Activated T-helper 17 cell treated with anti-CD3 and anti-CD28 coated beads, Interleukin-2, amount 50 U/mL, for 72 hours (primary cell): ENCODE measurements at places on chromosomes 16 and 17.

- ATAC-seq, result no peak
These were observed 51.2 kb upstream of the MTMR4 start for GRCh38 chr17:58565389-58566311.

DNA sequence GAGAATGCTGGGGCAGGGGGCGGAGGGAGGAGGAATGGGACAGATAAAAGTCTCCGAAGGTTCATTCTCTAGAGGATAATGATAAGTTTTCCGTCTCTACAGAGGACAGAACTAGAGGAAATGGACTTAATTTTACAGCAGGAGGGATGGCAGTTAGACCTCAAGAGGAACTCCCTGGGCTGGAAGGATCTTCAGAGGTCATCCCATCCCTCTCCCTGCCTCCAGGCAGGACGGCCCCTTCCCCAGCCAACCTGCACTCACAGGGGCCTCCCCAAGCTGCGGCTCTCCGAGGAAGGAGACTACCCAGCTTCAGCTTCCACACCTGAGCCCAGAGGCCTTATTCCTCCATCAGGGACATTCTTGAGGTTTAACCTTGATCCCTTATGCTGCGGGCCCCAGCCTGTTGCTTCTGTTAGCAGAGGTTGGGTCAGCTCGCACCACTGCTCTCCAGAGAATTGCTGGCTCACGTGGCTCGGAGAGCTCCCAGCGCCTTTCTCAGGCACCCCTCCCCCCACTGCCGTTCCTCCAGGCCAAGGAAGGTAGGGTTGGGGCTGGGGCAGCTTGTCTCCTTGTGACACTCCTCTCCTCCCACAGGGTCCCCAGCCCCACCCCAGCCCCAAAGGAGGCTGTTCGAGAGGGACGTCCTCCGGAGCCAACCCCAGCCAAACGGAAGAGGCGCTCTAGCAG, 8.5 kb downstream of the ELOB start:
- no peak for ATAC-seq

GRCh38 chr17:48429638-48430586, at the start of gene SKAP1:
Gene SKAP1, minus strand, starts transcription at chr17:48430214.
- peak; percentile 75 for ATAC-seq

- no peak for ATAC-seq
These were observed 53.1 kb upstream of the CCL1 start for GRCh38 chr17:34416116-34416515.

DNA sequence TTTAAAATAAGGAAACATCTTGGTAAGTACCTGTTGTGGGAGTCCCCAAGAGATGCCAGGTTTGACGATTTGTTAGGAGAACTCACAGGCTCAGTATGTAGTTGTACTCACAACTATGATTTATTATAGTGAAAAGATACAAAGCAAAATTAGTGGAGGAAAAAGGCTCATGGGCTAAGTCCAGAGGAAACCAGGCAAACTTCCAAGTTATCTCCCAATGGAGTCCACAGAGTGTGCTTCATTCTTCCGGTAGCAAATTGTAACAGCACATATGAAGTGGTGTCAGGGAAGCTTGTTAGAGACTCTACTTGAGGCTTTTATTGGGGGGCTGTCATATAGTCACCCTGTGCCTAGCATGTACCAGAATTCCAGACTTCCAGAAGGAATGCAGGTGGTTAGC, 2.3 kb downstream of the DDX19A start:
- no peak for ATAC-seq

GRCh38 chr17:65023791-65024190, 32.7 kb downstream of the GNA13 start:
- no peak for ATAC-seq

GRCh38 chr17:60597297-60597696, 2.7 kb upstream of the PPM1D start:
- ATAC-seq, result no peak

DNA sequence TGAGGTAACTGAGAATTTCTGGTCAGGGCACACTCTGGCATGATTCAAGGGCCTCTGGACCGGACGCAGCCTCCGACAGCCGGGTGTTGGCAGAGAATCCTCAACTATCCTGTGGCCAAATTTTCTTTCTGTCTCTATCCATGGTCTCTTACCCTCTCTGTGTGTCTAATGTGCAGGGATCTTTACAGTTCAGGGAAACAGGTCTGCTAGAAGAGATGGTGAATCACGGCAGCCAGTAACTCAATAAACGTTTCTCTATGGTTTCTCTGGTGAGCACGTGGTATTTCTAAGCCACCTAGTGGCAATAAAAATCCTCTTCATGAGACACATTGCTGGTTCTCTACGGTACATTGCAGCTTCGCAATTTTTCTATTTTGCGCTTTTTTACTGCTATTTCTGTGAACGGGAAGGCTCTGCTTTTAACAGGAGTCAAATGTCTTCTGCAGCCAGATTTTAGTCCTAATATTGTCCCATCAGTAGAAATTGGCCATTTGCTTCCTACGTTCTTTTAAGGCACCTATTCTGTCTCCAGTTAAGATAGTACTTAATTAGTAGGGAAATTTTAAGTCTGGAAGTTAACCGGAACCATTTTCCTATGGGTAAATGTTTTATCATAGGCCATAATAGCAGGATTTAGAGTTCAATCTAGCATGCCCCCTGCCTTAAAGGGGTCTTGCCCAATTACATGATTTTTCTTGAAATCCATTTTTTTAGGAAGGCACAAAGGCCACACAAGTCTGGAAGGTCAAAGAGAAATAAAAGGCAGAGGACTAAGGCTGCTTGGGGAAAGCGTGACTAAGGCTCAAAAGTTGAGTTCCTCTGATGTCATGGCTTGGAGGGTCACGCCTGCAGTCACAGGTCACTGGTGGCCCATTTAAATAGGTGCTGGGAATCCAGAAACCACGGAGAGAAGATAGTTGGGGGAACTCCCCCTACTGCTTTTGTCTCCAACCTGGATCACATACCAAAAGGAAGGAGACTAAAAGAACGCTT, 31.5 kb downstream of the QPRT start:
- ATAC-seq, result peak; percentile 99

GRCh38 chr17:42087042-42087701, 11.1 kb downstream of the ZNF385C start:
- no peak for ATAC-seq

DNA sequence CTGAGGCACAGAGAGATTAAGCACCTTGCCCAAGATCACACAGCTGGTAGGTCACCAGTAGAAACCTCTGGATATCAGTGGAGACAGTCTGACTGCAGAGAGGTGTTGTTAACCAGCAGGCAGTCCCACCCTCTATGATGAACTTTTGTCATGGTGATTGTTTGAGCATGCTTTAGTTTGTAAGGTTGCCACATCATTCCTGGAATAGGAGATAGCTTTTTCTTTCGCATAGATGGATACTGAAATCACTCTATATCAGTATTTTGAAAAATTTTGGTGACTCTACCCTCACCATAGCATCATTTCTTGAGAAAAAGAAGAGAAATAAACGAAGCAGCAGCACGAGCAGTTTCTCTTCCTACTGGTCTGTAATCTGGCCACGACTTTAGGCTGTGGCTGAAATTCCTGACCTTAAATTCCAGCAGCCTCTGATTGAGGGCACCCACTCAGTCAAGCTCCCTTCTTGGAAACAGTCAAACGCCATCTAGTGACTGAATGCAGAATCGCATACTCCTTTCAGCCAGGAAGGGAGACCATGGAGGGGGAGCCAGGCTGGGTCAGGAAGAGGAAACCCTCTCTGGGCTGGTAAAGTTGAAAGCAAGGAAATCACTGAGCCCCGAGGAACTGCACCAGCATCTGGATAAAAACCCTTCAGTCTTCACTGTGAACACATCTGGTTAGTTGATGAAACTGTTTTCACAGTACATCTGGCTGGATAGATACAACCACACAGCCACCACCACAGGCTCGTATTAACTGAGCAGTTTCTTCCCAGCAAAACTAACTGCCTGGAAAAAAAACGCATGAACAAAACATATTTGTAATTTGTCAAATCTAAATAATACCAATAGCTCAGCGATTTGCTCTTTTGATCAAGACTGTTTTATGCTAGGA, 108.5 kb upstream of the XYLT1 start:
- ATAC-seq, result peak; percentile 82

DNA sequence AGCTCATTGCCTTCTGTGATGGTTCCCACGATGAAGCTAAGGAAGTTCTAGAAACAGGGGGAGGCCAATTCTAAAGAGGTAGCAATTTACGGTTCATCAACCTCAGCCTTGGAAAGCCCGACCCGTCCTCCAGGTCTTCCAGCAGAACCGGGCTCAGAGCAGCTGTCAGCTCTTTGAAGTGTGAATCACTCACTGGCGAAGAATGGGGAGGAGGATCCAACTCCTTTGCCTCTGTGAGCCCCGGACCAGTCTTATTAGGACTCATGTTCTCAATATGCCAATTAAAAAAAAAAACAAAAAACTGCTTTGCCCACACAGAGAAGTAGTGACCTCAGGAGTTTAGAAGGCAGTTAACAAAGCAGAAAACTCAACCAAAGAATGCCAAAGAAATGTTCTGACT, 31.4 kb downstream of the STX8 start:
- ATAC-seq, result no peak

DNA sequence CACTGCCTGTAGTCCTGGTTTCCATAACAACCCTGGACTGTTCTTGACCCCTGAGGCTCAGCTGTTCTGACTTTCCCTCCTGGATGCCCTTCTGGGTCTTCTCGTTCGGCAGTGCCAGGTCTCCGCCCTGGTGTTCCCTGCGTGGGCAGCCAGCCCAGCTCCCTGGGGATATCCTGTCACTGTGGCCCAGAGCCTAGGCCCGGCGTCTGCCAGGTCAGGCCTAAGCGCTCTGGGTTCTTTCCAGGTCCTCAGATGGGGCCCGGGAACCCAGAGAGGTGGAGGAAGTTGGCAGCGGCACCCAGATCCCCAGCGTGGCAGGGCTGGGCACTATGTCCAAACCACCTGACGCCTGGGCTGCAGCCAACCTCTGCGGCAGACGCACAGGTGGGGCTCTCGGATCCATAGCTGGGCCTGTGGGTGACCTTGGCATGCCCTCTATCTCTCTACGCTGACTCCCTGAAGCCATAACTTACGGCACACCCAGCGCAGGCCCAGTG, 12.5 kb upstream of the ATP2A3 start:
- ATAC-seq, result no peak

DNA sequence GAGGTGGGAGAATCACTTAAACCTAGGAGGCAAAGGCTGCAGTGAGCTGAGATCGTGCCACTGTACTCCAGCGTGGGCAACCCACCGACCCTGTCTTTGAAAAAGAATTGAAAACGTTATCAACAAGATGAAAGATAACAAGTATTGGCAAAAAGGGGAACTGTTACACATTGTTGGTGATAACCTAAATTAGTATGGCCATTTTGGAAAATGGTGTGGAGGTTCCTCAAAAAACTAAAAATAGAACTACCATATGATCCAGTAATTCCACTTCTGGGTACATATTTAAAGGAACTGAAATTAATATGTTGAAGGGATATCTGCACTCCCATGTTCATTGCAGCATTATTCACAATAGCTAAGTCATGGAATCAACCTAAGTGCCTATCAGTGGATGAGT, 61.0 kb downstream of the ABHD15 start:
- no peak for ATAC-seq

GRCh38 chr16:27363797-27364196, 38.2 kb upstream of the IL21R start:
- ATAC-seq, result no peak

- ATAC-seq, result no peak
These were observed 1.1 kb downstream of the ABCA10 start for GRCh38 chr17:69227541-69227940.
